Stimulated activated naive CD8-positive, alpha-beta T cell treated with anti-CD3 and anti-CD28 coated beads, Interleukin-15, amount 100 ng/mL, for 72 hours (primary cell): ENCODE measurements at places on chromosomes 1 and 21.

DNA sequence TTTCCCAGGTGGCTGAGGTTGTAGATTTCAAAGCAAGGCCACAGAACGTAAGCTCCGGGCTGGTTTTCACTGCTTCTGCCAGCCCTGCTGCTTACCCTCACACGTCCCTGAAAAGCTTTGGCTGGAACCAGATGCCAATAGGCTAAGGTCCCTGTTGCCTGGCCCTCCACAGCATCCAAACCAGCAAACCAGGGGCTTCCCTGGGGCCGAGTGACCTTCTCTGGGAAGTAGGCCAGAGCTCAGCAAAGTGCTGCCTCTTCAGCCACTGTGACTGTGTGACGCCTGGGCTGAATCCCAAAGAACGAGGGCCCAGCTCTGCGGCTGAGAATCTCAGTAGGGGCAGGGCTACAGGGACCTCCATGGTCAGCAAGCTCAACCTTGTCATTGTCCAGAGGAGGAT lies 28.9 kb upstream of the RBM15 start:
- no peak for DNase-seq

DNA sequence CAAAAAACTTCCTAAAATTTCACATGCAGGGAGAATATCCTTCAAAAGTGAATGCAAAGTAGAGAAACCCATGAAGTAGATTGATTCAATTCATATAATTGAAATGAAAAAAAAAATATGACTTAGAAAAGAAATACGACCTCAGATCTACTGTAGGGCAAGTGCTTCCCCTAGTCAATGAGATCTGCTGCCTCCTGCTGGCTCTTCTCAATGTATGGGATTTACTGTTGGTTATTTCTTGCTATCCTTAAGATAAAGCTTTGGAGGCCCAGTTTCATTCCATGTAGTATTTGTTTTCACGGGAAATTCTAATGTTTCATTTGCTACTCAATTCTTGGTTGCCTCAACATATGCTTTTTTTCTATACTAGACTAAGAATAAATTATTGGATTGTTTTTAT lies 46.2 kb downstream of the ZNF648 start:
- DNase-seq, result no peak

DNA sequence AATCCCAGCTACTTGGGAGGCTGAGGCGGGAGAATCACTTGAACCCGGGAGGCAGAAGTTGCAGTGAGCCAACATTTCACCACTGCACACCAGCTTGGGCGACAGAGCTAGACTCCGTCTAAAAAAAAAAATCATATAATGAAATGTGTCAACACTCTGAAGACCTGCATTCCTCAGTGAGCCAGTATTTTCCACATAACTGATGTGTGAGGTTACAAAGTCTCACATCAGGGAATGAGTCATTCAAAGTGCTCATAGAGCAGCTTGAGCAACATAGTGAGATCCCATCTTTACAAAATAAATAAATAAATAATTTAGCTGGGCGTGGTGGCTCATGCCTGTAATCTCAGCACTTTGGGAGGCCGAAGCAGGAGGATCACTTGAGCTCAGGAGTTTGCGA lies 65.5 kb downstream of the CASZ1 start:
- DNase-seq, result no peak

GRCh38 chr1:33257207-33257771 lies 997 bp downstream of the ZNF362 start:
- no peak for DNase-seq

- DNase-seq, result no peak
Observed at GRCh38 chr1:161884475-161884874, 118.4 kb downstream of the ATF6 start.

- DNase-seq, result no peak
Observed at GRCh38 chr1:33516428-33516827, 44.0 kb downstream of the ZSCAN20 start.

GRCh38 chr1:89971600-89971999 lies 23.3 kb upstream of the ZNF326 start:
- DNase-seq, result no peak

- no peak for DNase-seq
Observed at GRCh38 chr1:43521756-43522155, 8.9 kb upstream of the PTPRF start.

DNA sequence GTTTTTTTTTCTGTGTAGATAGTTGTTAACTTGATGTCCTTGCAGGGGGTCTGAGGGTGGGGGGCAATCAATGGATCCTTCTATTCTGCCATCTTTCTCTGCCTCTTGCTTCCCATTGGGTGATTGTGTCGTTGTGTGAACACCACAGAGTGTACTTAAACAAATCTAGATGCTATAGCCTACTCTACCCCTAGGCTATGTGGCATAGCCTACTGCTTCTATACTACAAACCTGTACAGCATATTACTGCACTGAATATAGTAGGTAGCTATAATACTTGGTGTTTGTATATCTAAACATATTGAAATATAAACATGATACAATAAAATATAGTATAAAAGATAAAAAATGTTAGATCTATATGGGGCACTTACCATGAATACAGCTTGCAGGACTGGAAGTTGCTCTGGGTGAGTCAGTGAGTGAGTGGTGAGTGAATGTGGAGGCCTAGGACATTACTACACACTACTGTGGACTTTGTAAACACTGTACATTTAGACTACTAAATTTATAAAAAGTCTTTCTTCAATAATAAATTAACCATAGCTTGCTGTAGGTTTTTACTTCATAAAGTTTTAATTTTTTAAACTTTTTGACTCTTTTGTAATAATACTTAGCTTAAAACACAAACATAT lies 105.4 kb downstream of the CENPF start:
- no peak for DNase-seq

- DNase-seq, result no peak
Observed at GRCh38 chr1:199396456-199396855, 631.1 kb upstream of the NR5A2 start.
